ENCODE measurements at places on chromosomes 7 and 10. TPM values are rescaled to one million over a fixed set of nuclear protein-coding genes. Genes with fewer than 3 reads are reported as not detected.
A peak's percentile ranks its signal among the peaks of the same experiment; 100 is the strongest.

The CHST3 gene
- total RNA-seq = 42.9 TPM

DNA sequence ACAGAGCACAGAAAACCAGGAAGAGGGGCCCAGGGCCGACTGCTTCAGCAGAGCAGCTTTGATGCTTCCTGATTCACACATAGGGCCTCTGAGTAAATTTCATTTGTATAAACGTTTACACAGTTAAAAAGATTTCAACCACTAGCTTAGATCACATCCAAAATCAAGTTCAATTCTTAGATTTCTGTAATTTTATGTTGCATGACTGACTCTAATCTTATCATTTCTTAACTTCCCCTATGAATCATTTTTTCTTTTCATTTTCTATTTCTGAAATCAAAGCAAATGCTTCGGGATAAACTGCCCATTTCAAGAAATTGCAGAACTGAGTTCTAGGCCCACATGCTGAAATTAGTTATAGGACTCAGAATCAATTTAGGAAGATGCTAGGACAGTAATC is 224.7 kb downstream of the INHBA start:
- no peak overlapping the region for H3K4me3 ChIP-seq
- H3K4me1 ChIP-seq = peaks cover 4% of the 10 kb centered on the region
- DNase-seq = no peak
- H3K27me3 ChIP-seq = no peaks in the 10 kb centered on the region

The MEOX2 gene
- total RNA-seq = not detected

DNA sequence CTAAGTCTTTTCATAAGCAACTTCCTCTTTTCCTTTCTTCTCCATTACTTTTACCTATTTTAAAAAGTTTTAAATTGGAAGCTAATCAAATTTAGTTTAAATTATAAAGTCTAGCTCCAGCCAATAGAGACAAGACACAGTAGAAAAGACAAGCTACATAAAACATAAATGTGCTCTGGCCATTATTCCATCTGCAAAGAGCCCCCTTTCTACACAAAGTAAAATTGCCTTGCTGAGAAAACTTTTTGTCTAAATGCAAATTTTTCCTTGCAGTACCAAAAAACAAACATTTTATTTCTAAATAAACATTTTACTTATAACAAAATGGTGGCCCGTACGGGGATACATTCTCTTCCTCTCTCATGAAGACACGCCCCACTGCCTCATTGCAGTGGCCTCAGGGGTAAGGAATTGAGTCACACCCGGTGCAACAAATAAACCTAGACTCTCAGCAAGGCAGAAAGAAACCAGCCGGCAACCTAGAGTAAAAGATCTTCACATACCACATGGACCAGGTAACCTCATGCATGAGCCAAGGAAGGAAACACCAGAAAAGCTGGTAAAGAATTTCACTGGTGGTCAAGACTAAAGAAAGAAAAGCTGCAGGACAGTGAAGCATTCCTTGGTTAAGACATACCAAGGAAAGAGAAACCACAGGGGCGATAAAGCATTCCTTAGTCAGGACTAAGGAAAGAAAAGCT is 71.6 kb upstream of the ZNF746 start:
- H3K4me3 ChIP-seq = no peak overlapping the region
- H3K27ac ChIP-seq = peak overlapping the region; percentile 62
- peaks cover 14% of the 10 kb centered on the region for H3K36me3 ChIP-seq
- no peaks in the 10 kb centered on the region for H3K27me3 ChIP-seq
- peak; percentile 91 for DNase-seq
- no peaks in the 10 kb centered on the region for H3K4me1 ChIP-seq

DNA sequence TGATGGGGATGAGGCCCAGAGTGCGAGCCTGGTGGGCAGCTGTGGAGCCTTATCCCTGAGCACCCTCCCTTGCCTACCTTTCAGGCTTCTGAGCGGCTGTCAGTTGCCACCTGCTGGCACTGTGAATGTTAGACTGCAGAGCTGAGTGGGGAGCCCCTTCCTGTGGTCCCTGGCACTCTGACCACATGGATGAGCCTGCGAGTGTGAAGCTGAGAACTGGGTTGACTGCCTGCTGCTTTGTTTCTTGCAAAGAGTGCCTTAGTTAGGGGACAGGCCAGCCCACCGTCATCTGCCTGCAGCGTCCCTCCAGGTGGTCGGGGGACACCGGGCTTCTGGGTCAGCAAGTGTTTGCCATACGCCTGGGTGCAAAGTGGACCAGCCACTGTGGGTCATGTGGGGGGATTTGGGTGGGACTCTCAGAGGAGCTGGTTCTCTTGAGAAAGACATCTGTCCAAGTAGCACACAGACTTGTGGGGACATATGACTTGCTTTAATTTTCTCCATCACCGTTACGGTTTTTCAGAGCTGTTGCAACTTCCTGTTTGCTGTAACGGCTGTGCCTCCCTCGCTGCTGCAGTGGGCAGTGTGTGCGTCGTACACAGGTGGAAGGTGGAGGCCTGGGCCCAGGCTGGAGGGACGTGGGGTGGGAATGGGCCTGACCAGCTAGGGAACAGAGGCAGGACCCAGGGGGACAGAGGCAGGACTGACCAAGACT is 13.7 kb downstream of the INPP5A start:
- H3K36me3 ChIP-seq = no peaks in the 10 kb centered on the region
- no peak overlapping the region for H3K27ac ChIP-seq
- no peak for DNase-seq
- no peak overlapping the region for H3K4me3 ChIP-seq

GRCh38 chr10:110498982-110499795 is 1.5 kb downstream of the DUSP5 start:
- peaks cover 61% of the 10 kb centered on the region for H3K4me1 ChIP-seq
- peaks cover 12% of the 10 kb centered on the region for H3K36me3 ChIP-seq
- peak overlapping the region; percentile 93 for H3K27ac ChIP-seq
- DNase-seq = peak; percentile 60
- no peaks in the 10 kb centered on the region for H3K27me3 ChIP-seq
- H3K4me3 ChIP-seq = peak overlapping the region; percentile 75

The GNG11 gene
- total RNA-seq = 7.7 TPM

DNA sequence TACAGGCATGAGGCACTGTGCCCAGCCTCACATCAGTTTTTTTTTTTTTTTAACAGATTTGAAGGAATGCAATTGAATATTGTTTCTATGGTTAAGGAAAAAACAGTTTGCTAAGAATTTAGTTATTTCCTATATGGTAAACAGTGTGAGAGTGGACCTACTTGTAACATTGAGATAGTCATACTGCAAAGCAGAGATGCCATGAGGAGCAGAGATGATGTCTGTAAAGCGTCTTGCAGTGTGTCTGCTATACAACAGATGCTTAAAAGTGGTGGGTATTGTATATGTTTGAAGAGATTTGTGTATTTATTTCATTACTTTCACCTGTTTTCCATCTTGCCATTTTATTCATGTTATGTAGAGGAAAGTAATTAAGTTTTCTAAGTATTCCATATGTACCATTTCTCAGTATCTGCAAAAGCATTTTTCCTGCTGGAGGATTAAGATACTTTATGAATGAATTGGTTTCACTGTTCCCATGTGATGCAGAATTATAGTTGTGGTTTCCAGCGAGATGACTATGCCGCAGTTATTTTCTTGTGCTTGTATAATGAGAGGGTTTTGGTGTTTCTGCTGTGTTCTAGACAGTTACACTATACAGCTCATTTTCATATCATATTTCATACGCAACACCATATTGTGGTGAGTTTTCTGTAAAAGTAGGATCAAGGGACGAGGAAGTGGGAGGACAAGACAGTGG is 26.6 kb downstream of the TET1 start:
- no peak for DNase-seq
- H3K27me3 ChIP-seq = no peaks in the 10 kb centered on the region
- H3K27ac ChIP-seq = no peak overlapping the region
- H3K36me3 ChIP-seq = no peaks in the 10 kb centered on the region
- no peaks in the 10 kb centered on the region for H3K4me1 ChIP-seq
- H3K4me3 ChIP-seq = no peak overlapping the region

The WDFY4 gene
- total RNA-seq = 0.25 TPM

DNA sequence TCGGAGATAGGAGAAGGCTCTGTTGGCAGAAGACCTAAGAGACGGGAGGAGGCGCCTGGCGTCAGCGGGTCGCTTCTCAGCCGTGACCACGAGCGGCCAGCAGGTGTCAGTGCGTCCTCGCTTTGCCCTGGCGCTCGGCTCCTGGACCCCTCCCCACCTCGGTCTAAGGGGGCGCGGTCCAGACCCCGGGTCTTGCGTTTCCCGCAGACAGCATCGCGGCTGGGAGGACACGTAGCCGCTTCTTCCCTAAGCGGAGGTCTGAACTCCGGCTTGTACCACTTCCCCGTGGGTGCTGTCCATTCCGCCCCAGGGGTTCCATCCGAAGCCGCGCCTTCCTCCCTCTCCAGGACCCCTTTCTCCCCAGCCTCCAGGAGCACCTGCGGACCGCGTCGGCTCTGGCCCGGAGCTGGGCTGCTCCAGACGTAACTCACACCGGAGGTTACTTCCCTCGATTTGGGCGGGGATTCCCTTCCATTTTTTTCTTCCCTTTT is 593 bp upstream of the ADRA2A start:
- H3K4me1 ChIP-seq = peaks cover 16% of the 10 kb centered on the region
- no peaks in the 10 kb centered on the region for H3K36me3 ChIP-seq
- peak overlapping the region; percentile 54 for H3K4me3 ChIP-seq
- no peak overlapping the region for H3K27ac ChIP-seq

DNA sequence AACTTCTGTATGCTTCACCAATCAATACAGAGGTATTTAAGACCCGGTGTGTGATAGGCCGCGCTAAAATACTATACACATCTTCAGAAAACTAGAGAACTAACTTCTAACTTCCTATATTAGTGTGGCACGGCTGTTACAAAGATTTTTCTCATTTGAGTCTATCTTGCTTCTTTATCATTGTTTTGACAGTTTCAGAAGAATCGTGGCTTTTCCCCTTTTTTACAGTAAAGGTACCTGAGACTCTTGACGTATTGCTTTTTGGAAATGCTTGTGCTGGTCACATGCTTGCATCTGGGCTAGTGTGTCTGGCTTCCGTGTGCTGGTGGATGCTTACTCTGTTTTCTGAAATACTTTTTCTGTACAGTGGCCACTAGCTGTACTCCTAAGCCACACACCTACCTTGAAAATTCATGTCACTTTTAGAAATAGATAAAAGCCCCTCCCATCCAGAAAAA is 12.7 kb downstream of the IKZF1 start:
- H3K27ac ChIP-seq = no peak overlapping the region
- H3K27me3 ChIP-seq = no peaks in the 10 kb centered on the region
- H3K4me1 ChIP-seq = no peaks in the 10 kb centered on the region
- no peak overlapping the region for H3K4me3 ChIP-seq

- no peaks in the 10 kb centered on the region for H3K36me3 ChIP-seq
- H3K4me1 ChIP-seq = peaks cover 3% of the 10 kb centered on the region
- peak; percentile 3 for DNase-seq
- no peaks in the 10 kb centered on the region for H3K27me3 ChIP-seq
- peak within 1 kb of the TSS; percentile 94 for H3K27ac ChIP-seq
Measured at GRCh38 chr7:155003092-155003375, at the start of gene PAXIP1. TSS of gene PAXIP1 (minus strand) at chr7:155003124. CDS start at chr7:155002929, 195 bp downstream.

GRCh38 chr10:1043532-1043995 is 5.4 kb downstream of the IDI1 start:
- H3K36me3 ChIP-seq = peaks cover 39% of the 10 kb centered on the region
- no peak for DNase-seq
- H3K4me1 ChIP-seq = peaks cover 5% of the 10 kb centered on the region

DNA sequence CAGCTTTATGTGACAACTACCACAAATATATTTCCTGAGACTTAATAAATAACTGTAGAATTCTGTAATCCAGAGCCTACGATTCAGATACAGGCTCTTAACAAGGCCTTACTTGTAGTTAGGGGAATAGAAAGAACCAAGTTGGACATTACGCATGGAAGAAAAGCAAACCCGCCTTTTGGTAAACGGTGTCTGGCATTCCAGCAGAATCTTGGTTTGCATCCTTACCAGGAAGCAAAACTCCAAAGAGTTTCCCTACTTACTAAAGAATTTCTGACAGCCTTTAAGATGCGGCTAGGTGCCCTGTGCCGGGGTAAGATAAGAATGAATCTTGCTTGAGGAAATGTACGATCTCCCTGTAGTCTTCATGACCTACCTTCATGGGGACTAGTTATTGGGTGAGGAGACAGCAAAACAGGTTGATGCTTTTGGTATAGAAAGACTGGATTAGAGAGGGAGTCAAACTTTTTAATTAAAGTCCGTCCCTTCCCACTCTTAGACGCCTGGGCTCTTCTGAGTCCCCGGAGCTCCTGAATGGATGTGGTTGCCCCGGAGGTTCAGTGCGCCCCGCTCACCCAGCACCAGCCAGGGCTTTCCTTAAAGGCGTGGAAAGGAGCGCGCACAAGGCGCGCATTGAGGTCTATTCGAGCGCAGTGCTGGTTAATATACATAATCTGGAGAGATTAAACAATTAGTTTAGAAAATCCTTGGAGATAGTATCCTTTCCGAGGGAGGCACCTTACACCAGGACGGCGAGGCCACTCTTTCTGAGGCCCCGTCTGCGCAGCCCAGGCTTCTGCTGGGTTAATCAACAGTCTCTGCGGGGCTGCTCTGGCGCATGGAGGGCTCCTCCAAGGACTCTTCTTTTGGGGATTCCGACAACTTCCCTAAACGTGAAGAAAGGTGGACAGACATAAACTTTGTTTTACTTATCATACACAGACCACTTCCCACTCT is 11.5 kb downstream of the PTF1A start:
- no peak overlapping the region for H3K4me3 ChIP-seq
- no peak overlapping the region for H3K27ac ChIP-seq
- H3K27me3 ChIP-seq = peaks cover 38% of the 10 kb centered on the region
- DNase-seq = no peak

GRCh38 chr7:96709381-96710228 is at the start of gene SEM1:
TSS of gene SEM1 (minus strand) at chr7:96709846. CDS start at chr7:96709763, 83 bp downstream.
- peak within 1 kb of the TSS; percentile 94 for H3K4me3 ChIP-seq
- peak; percentile 82 for DNase-seq
- no peaks in the 10 kb centered on the region for H3K27me3 ChIP-seq
- peaks cover 4% of the 10 kb centered on the region for H3K4me1 ChIP-seq

- peak overlapping the region; percentile 70 for H3K27ac ChIP-seq
- H3K4me3 ChIP-seq = peak overlapping the region; percentile 19
- no peaks in the 10 kb centered on the region for H3K36me3 ChIP-seq
- H3K27me3 ChIP-seq = no peaks in the 10 kb centered on the region
- peaks cover 71% of the 10 kb centered on the region for H3K4me1 ChIP-seq
- peak; percentile 79 for DNase-seq
Measured at GRCh38 chr7:5634107-5634950, 147.1 kb downstream of the RNF216 start.

DNA sequence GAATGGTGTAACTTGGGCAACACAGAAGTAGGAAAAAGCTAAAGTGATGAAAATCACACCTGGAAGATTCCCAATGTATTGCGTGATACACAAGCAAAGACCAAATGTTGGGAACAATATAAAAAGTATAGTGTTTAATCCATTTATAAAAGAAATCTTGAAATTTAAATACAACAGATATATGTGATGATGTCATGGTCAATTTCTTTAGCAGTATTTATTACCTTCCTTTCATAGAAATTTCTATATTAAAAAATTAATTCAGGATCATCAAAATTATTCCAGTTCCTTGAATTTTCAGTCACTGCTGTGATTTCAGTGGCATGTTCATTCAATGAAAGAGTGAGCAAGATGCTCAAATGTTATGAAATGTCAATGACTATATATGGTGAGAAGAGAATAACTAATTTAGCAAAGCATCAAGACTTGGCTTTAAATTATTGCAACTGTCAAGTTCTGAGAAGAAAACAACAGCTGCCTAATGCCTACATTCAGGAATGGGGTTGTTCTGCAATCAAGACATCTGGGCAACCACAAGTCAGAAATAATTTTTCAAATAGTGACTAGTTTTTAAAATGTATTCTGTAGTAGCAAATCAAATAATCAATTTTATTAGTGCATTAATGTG is 308.8 kb downstream of the SEMA3D start:
- no peaks in the 10 kb centered on the region for H3K4me1 ChIP-seq
- H3K4me3 ChIP-seq = no peak overlapping the region
- no peak for DNase-seq
- H3K36me3 ChIP-seq = no peaks in the 10 kb centered on the region

- no peak overlapping the region for H3K27ac ChIP-seq
- peaks cover 5% of the 10 kb centered on the region for H3K4me1 ChIP-seq
- H3K4me3 ChIP-seq = no peak overlapping the region
- no peaks in the 10 kb centered on the region for H3K36me3 ChIP-seq
Measured at GRCh38 chr7:133568544-133568943, 315.7 kb downstream of the EXOC4 start.
